ENCODE measurements at places on chromosomes 2 and 18.

DNA sequence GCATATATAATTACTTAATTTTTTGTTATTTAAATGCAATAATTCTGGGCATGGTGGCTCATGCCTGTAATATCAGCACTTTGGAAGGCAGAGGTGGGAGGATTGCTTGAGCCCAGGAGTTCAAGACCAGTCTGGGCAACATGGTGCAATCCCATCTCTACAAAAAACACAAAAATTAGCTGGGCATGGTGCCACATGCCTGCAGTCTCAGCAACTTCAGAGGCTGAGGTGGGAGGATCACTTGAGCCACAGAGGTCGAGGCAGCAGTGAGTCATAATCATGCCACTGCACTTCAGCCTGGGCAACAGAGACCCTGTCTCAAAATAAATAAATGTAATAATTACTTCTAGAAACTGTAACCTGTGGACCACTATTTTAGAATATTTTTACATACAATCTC lies 21.5 kb upstream of the TMEM87B start:
- DNase-seq, result no peak

DNA sequence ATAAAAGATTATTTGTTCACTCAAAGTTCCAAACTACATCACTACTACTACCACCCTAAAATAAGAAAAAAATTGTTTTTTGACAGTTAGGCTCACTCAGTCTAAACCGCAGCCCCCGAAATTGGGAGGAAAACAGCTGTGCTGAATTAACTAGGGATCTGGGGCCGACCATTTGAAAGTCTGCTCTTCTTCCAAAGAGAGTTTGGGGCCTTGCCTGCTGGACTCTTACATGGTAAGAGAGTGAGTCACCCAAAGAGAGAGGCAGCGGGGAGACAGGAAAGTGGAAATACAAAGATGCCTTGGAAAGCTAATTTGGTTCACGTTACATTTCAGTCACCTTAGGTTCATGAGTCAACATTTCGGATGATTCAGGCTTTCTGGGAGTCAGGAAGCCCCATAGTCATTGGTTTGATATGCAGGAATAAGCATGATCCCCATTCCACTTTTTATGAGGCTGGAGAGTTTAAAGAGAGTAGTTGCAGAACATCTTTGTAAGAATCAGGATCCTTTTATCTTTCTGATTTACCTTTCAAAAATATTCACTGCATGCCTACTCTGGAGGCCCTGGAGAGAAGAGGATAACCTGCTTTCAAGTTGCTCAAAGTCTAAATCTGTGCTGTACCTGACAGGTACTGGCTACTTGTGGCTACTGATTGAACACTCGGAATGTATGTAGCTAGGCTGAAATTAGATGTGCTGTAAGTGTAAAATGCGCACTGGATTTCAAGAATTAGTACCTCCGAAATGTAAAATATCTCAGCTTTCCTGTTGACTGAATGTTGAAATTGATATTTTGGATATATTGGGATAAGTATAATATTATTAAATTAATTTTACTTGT lies 995 bp upstream of the RTN4 start:
- DNase-seq, result peak; percentile 57

- peak; percentile 83 for DNase-seq
These were observed 13.2 kb downstream of the ITM2C start for GRCh38 chr2:230877759-230878598.

DNA sequence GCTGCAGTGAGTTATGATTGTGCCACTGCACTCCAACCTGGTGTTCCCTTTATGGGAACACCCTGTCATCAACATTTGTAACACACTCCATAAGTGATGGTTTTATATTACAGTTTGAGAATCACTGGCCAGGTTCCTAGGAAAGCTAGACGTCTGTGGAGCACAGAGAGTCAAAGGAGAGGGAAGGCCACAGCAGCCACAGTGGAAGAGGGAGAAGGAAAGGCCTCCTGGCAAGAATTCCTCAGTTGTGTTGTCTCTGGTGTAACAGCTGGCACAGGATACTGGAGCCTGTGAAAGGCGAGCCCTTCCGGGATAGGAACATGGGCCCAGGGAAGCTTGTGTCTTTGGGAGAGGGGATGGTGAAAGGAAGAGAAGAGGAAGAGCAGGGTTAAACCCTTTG lies 360.5 kb upstream of the PIK3C3 start:
- no peak for DNase-seq

- DNase-seq, result no peak
These were observed 12.3 kb downstream of the CEBPZ start for GRCh38 chr2:37219046-37219445.

- DNase-seq, result no peak
These were observed 54.1 kb downstream of the VIL1 start for GRCh38 chr2:218472988-218473387.

DNA sequence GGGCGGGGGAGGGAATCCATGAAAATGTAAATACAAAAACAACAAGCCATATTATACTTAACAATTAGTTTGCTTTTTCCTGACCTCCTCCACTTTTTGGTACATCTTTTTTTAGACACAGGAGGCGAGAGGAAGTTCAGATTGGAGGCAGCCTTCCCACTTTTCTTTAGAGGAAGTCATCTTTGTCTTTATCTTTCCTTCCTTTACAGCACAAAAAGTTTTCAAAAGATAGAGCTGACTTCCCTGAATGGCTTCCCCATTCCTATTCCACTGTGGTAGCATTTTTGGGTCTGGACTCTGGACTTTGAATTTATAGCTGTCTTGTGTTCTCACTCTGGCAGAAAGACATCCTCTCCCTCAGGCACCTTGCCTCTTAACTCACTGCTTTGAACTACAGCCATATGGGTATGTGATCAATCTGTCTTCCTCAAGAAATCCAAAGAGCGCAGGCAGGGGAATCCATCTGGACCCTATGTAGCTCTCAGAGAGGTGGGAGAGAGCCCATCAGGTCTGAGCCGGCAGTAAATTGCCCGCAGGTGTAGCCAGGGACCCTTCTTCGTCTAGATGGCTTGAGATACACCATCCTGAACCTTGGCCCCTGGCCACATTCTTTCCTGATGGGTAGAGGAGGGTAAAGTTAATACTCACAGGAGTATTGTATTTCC lies 101.9 kb downstream of the AQP4 start:
- DNase-seq, result no peak

DNA sequence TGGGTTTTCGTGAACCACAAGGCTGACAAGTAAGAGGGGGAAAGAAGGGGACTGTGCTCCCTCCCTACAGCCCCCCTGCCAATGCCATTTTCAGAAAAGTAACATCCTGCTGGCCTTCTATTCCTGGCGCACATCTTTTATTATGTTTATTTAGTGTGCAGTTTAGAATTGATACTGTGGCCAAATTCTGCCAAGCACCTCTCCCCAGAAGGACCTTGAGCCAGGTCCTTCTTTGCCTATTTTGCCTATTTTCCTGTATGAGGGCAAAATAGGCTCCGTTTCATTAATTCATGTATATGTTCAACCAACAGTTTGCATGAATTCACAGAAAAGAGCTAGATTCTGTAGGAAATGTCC lies 136.0 kb downstream of the MYO3B start:
- no peak for DNase-seq

DNA sequence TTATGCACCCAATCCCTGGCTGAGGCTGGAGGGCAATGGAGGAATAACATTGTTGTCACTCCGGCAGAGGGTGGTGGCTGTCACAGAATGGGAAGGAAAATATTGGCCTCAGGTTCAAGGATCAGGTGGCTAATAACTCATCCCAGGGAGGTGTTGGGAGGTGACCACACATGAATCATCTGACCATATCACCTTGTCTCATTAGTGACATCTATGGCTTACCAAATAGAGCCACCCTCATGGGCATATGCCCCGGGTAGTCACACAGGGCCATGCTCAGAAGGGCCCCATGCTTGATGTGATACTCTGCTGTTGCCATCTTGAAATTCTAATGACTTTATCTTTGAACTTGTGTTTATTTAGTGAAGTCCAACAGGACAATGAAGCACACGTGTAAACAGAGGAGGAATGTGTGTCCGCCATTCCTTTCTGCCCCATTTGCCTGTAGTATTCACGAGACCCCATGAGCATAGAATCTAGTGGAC lies 27.5 kb upstream of the HK2 start:
- DNase-seq, result no peak

DNA sequence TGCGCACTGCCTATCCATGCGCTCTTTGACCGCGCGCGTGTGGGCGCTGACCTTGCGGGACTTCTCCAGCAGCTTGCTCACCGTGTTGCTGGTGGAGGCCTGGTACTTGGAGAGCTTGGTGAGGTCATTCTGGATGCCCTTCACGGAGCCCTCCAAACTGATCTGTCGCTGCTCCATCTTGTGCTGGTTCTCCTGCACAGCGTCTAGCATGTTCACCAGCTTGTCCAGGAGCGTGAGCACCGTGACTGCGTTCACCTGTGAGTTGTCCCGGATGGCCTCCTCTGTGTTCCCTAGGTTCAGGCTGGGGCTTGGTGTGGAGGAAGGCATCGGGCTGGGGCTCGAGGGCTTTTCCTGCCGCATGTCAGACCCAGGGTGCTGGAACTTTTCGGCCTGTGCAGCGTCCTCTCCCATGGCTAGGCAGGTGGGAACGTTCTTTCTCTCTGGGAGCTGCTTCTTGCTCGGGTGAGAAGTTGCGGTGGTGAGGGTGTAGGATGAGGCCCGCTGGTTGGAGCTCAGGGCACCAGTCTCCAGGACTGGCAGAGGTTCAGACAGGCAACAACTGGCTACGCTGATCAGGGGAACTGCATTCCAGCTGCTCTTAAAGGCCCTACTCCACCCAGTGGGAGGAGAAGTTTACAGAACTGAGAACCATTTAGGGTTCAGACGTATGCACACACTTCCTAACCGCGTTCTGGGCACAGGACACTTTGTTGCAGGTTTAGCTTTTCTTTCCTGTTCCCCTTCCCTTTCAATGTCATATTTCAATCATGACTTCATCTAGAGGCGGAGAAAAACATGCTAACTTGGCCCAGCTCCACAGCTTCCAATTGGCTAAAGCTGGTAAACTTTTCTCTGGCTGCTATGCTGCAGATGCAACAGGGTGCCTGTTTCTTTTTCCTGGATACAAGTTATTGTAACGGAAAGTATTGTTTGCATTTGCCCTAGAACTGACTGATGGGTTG lies at the start of gene CAVIN2:
CAVIN2 (minus strand) TSS at position 574 of the 962 bp plus-strand sequence; CDS start at position 411, 163 bp downstream.
- no peak for DNase-seq

DNA sequence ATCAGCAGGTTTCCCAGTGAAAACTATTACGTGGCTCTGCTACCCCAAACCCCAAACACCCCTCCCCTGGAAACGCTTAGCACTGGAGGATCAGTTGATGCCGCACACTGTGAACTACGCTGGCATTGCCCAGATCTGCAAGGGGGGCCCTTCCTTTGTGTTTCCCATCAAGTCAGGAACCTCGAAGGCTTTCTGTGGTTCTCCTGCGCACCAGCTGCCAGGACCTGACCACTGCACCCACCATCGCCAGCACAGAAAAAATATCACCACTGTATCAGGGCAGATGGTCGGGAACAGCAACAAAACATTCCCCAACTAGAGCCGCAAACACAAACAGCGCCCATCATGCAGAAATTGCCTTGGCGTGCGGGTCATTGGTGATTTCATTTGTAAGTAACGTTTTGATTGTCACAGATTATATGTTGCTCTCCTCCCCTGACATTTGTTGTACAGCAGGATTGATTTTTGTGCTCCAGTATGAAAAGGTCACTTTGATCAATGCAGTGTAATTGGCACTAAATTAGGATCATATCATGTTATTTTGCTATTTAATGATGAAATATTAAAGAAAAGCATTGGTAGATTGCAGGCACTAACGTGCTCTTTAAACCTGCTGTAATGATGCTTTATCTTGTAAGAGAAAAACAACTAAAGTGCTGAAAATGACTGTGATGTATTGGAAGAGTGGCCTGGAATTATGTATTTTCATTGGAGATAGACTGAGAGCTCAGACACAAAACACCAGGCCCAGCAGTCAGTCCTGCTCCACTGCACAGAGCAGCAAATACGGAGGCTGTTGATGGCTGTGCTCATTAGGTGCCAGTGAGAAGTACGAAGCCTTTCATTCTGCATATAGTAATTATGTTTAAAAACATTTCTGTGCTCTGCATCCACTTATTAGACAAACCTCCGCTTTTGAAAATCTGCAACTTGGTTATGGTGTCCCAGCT lies 833.2 kb upstream of the SALL3 start:
- DNase-seq, result no peak

- DNase-seq, result no peak
These were observed 10.6 kb upstream of the MOCOS start for GRCh38 chr18:36176711-36177110.

DNA sequence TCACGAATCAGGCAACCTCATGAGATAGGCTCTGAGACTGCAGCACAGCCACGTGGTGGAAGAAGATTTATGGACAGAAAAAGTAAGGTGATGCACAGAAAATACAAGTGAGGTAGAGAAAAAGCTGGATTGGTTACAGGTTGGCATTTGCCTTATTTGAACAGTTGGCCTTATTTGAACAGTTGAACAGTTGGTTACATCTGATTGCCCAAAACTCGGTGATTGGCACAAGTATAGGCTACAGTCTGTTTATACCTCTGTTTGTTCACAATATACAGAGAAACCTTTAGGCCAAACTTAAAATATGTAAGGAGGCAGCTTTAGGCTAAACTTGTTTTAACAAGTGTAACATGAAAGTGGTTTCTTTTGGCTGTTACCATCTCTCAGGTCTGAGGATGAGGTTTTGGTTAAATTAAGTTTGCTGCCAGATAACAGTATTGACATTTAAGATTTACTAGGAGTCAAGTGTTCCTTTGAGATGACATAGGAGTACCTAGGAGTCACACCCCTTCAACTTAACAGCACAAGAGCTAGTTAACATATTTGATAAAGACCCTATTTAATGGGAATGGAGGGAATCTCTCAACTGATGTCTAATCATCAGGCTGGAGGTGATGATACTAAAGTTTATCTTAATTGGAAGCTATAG lies 16.5 kb upstream of the GPR155 start:
- no peak for DNase-seq

- no peak for DNase-seq
These were observed 13.0 kb downstream of the HDAC4 start for GRCh38 chr2:239387811-239388210.

DNA sequence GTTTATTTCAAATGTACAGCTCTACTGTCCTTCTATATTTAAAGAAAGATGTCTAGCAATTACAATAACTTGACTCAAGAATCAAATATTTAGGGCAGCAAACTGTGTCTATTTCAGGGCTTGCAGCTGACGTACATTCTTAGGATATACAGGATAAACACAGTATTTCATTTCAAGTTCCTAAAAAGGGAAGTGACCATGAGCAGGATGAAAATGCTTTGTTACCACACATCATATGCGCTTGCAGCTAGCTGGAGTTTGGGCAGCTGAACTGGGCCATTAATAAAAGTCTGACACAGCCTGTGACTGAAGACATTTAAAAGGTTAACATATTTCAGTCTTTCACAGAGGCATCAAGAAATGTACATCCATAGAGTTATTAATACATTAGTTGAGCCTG lies 264.6 kb upstream of the TRIB2 start:
- DNase-seq, result no peak

GRCh38 chr18:75502286-75502685 lies 74.8 kb upstream of the SMIM21 start:
- no peak for DNase-seq

DNA sequence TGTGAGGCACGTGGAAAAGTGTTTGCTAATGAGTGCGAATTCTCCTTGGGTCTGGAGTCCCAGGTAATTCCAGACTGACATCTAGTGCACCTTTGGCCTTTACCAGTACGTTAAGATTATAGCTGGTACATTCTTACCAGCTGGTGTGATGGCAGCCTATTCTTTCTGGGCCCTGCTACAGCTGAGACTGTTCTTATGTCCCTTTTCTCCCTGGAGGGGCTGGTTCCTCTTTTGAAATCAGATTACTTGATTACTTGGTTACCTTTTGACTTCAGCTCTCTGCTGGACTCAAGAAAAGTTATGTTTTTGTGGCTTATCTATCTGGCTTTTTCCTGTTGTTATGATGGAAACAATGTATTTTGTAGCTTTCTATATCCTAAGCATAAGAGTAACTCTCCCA lies 14.5 kb downstream of the CABYR start:
- DNase-seq, result no peak

All from DND-41 (cell line).